ENCODE measurements at places on chromosomes 11 and 22.

DNA sequence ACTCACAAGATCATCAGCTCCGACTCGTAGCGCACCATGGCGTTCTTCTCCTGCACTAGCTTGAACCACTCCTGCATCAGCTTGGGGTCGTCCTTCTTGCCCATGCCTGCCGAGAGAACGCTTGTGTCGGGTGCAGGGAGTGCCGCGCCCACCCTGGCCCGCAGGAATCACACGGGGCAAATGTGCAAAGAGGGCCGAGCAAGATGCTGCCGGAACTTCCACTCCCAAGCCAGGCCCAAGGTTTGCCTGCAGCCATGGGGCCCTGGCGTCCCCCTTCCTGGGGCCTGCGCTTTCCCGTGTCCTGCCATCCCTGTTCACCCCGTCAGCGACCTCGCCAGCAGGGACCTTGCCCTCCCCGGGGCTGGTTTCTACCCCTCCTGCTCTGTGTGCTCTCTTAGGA lies 16.9 kb upstream of the BID start:
- no peak for DNase-seq

DNA sequence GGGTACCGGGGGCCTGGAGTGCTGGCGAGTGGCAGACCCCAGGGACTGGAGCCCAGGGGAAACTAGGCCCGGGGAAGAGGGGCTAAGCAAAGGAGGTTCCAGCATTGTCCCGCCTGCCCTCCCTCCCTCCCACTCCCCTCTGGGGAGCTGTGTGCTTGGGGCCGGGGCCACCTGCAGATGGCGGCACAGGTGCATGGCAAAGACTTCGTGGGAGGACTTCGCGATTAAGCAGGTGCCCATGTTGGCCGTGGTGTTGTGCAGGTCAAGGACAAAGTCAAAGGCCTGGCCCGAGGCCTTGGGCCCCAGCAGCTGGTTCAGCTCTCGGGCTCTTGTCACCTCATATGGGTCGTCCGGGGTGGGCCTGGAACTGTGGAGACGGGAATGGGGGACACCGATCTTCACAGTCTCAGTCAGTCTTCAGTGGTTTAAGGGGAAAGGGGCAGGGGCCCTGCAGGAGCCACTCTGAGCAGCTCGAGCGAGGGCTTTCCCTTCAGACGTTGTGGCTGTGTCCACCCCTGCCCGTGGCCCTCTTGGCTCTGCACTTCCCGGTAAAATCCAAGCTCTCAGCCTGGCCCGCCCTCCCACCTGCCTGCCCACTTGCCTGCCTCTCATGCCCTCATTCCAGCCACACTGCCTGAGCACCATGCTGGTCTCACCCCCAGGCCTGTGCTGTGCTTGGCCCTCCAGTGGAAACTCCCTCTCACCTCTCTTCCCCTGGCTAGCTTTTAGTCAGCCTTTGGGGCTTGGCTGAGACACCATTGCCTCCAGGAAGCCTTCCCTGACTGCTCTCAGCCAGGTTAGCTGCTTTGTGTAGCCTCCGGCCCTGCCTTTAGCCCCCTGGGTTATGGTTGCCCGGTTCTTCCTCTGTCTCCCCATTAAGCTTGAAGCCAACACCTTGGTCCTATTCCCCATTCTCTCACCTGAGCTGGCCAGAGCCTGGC lies 4.7 kb downstream of the ACY3 start:
- DNase-seq, result no peak

DNA sequence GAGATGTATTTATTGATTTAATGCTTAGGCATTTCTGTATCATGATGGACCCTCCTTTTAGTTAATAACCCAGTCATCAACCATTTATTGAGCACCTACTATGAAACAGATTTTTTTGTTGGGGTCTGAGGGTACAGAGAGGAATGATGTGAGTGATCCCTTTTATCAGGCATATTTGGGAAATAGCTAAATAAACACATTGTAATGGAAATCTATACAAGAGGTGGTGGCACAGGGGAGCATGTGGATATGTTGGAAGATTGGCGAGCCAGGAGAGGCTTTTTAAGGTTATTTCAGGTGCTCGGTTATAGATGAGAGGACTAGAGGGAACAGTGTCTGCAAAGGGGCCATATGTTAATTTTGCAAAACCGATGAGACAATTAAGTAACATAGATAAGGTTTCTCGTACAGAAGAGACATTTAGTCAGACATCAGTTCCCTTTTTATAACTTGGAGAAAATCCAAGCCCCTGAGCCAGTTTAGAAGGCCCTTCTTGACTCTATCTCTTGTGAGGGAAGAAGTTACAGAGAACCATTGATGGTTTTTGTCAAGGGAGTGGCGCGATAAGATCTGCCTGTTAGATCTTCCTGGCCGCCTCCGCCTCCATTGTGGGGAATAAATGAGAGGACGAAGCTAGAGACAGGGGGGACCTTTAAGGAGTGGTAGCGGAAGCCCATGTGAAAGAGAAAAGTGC lies 2.0 kb downstream of the ATXN10 start:
- no peak for DNase-seq

DNA sequence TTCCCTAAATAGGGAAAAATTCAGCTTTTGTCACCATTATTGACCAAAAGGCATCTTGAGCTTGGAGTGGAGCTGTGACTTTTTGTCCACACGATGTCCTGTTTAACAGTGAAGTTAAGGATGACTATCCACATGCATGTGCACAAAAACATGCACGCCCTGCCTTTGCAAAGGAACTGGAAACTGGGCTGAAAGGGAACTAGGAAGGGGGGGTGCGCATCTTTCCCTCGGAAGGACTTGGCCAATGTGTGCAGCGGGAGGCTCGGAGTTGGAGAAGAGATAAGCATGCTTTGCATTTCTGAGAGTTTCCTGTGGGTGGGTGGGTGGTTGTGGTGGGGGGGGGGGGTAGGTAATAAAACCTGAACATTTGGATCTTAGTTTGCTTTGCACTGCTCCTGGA lies 411 bp upstream of the KIRREL3 start:
- DNase-seq, result no peak

- DNase-seq, result no peak
These were observed 85.1 kb downstream of the ARHGAP8 start for GRCh38 chr22:44837481-44837880.

DNA sequence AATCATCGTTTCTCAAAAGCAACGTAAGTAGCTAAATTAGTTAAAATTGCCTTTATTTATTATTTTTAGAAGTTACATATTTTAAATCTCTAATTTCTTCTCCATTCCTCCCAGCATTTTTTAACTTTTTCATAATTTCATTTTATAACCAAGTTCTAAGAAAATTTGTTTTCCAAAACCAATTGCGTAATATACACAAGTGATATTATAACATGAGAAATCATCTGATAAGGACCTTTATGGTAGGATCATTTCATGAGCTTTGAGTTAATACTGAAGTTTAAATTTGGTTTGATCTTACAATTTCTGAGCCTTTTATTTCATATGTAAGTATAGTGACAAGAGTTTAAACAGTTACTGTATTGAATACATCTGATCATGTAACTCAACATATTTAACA lies 27.7 kb upstream of the CARD18 start:
- no peak for DNase-seq

DNA sequence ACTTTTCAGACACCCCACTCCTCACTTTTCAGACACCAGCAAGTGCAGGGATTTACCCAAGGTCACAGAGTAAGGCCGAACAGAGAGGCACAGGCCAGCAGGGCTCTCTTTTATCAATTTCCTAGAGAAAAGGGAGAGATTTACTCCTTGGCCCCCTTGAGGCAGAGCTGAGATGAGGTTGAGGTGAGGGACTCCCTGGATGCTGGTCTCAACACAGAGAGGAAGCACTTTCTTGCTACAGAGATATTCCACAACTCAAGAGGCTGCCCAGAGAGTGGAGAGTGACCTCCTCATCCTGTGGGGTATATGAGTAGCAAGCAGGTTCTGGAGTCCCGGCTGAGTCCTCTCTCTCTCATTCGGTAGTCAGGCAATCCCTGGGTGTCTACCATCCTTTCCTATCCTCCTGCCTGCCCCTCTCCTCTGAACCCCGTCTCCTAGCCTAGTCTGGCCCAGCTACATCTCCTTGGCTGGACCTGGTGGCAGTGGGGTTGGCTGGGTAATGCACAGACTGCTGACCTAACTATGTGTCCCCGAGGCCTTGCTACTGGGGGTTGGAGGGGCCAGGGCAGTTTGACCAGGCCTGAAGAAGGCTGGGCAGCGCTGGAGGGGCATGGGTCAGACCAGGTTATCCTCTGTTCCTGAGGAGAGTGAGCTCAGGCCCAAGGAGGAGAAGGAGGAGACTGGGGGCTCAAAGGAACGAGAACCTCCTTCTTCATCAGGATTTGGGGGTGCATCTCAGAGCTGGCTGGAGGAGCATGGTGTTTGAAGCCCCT lies 1.8 kb upstream of the ARHGEF17 start:
- no peak for DNase-seq
